CD4-positive, alpha-beta T cell treated with Interleukin-4 for 1 hour (primary cell): ENCODE measurements at places on chromosomes 4 and X.
A peak's percentile ranks its signal among the peaks of the same experiment; 100 is the strongest.

- no peak for DNase-seq
Measured at GRCh38 chrX:103453655-103454054, 65.6 kb downstream of the RAB40A start.

- no peak for DNase-seq
Measured at GRCh38 chr4:11496351-11496829, 67.7 kb upstream of the HS3ST1 start.

DNA sequence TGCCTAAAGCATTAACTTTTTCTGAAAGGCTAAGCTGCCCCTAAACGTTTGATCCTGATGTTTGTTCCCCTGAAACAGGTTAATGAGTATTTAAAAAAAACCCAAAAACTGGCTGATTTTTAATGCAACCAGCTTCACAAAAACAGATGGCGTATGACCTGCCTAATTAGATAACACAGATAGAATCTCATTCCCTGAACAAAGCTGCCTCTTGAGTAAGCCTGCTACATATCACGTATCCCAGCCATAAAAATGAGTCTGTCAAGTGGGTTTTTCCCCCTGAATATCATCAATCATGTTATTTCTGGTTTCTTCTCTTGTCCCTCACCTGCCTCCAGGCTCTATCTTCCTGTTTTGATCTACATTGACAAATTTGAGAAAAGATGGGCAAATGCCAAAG, 154.2 kb upstream of the FAM9B start:
- DNase-seq = no peak

DNA sequence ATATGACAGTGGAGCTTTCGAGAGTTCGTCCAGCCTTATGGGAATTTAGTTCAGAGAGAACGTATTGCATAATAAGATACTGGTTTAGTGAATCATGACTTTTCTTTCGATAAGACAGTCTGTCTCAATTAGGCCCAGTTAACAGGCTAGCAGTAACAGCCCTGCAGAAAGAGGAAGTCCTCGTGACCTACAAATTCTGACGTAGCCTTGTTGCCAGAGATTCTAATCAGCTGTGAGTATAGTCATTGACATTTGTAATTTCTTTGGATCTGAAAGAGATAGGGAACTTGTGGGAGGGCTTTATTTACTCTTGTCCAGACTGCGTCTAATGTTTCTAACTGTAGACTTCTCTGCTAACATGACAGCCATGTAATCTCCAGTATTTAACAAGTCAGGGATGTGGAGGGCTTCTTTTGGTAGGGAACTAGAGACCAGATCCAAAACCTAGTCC, 15.8 kb downstream of the ART3 start:
- DNase-seq = peak; percentile 75

DNA sequence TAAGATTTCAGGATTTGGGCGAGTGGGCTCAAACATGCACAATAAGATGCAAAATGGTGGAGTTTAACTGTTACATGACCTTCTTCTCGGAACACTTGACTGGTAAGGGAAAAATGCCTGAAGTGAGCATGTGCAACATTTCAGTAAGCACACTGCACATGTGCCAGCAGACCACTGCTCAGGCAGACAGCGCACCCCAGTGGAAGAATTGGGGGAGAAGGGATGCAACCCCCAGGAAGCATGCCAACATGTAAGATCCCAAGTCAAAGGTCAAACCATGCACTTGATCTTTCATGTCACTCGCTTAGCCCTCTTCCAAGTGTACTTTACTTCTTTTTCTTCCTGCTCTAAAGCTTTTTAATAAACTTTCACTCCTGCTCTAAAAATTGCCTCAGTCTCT, 256.3 kb downstream of the CENPC start:
- DNase-seq = no peak

- DNase-seq = no peak
Measured at GRCh38 chr4:130850019-130850524, 1754.1 kb downstream of the C4orf33 start.

- no peak for DNase-seq
Measured at GRCh38 chr4:109298279-109299010, 4.0 kb downstream of the COL25A1 start.

GRCh38 chr4:90922174-90922573, 795.0 kb downstream of the CCSER1 start:
- DNase-seq = no peak

DNA sequence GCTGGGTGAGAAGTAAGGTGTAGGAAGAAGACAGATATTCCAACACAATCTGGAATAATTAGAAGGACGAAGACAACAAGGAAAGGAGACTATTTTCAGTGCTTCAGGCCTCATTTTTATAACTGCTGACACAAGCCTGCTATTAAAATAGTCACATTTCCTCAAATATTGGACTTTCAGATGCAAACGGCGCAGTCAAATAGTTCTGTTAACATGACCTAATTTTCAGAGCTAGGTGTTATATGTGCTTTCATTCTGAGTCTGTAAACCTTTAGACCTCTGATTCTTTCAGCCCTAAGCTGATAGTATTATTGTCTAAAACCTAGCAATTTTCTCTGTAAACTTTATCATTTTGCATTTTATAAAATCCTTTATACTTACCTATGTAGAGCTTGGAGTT, 261.5 kb downstream of the IL1RAPL1 start:
- DNase-seq = no peak

DNA sequence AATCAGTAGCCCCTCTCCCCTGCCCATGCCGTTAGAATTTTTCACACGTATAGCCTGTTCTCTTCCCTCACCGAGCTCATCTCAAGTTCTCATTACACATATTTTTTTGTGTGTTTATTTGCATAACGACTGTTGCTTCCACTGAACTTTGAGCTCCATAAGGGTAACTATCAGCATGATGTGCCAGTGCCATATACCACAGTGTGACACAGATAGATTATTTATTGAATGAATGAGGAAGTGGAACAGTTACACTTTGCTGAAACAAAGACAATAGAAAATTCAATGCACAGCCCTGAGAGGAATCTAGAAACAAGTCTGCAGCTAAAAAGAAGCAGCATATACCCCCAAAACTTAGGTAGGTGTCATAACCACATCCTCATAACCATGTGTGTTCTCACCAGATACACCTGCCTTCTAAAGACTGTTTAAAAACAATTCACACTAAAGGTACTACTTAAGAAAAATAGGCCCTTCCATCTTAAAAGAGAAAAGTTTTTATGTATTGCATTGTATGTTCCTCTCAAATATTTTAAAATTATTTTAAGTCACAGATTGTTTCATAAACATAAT, 389.9 kb downstream of the PACRGL start:
- DNase-seq = no peak

DNA sequence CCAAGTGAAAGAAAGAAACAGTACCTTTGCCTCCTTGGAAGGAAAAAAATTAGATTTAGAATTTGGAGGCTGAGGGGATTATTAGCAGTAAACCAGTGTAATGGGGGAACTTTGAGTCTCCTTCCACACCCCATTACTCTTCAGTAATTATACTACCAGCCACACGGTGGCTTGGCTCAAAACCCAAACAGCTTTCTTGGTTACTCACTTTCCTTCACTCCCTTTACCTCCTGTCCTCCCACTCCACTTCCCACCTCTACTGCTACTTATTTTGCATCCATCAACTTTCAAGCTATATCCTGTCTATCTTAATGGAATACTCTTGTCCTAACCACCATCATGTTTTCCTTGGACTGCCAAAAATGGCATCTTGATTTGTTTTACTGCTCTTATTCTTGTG, 310.6 kb upstream of the AADAT start:
- no peak for DNase-seq

DNA sequence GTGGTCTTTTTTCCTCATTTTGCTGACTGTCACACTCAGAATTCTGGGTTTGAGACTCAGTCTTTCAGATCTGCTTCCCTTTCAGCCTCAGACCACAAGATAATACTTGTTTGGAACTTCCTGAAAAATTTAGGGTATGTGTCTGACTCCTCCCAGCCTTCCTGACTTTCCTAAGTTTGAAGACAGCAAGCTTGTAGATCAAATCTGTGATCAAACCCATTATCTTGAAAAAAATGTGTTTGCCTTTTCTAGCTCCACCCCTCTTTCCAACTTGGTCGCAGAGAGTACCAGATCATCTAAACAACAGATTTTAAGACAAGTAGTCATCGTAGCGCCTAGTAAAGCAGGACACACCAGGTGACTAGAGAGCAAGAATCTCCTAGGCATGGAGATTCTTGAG, 9.9 kb downstream of the BCAP31 start:
- DNase-seq = no peak

DNA sequence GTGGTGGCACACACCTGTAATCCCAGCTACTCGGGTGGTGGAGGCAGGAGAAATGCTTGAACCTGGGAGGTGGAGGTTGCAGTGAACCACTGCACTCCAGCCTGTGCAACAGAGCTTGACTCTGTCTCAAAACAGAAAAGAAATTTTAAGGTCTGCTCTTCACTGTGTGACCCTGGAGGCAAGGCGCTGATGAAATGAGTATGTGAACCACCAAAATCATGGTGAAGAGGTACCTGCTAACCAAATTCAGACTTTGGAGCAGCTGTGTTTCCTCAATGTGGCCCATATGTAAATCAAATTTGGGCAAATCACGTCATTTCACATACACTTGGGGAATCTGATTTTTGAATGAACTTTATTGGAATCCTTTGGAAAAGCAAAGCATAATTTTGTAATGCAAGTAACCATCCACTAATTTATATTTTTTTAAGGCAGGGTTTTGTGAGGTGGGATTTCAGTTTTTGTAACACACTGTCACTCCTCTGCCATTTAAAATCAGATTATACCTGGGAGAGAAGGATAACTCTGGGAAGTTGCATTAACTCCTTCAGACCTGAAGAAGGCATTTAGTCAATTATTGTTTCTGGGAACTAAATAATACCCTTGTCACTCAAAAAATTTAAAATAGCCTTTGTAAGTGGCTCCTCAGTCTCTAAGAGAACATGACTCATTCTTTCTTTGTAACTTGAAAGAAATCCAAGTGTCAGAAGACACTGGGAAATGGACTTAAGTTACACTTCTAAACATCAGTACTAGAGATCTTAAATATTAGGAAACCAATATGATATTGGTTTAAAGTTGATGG, 24.0 kb downstream of the DOCK11 start:
- no peak for DNase-seq

DNA sequence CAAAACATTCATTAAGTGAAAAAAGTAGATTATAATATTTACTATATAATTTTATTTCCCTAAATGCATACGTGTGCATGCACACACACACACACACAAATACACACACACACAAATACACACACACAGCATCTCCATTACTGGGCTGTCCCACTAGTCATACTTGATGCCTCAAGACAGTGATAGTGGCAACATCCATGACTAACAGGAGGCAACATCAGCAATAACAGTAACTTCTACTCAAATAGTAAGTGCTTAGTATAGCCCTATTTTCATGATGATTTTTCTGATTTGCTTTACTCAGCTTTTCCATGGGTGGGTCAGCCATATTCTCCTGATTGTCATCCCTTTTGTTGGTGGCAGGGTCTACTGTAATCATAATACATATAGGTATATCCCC, 325.9 kb upstream of the TEX13C start:
- no peak for DNase-seq

- no peak for DNase-seq
Measured at GRCh38 chr4:145920205-145920604, 18.4 kb downstream of the ZNF827 start.

- DNase-seq = peak; percentile 16
Measured at GRCh38 chr4:145935253-145936141, 3.1 kb downstream of the ZNF827 start.
